ENCODE measurements at places on chromosomes 2 and 18.

GRCh38 chr2:148194882-148195281 lies 174.0 kb downstream of the MBD5 start:
- DNase-seq = no peak

GRCh38 chr2:23574919-23575654 lies 190.1 kb downstream of the KLHL29 start:
- no peak for DNase-seq

DNA sequence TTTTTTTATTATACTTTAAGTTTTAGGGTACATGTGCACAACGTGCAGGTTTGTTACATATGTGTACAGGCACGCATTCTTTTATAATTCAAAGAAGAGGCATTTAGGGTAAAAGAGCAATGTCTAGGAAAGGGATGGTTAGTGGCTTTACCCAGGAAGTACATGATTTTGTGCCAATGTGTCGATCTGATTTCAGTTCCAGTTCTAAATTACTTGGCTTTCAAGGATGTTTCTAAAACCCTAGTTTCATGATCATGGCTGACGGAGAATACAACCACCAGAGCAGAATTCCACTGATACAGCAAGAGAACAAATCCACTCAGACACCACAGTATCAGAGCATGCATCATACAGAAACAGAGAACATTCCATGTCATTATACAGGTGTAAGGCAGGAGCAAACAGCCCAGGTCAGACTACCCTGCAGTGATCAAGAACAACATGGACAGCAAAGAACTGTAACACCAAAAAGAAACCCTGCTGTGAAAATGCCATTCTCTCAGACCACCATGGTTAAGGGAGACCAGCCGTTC lies 116.7 kb upstream of the STK17B start:
- DNase-seq = no peak

DNA sequence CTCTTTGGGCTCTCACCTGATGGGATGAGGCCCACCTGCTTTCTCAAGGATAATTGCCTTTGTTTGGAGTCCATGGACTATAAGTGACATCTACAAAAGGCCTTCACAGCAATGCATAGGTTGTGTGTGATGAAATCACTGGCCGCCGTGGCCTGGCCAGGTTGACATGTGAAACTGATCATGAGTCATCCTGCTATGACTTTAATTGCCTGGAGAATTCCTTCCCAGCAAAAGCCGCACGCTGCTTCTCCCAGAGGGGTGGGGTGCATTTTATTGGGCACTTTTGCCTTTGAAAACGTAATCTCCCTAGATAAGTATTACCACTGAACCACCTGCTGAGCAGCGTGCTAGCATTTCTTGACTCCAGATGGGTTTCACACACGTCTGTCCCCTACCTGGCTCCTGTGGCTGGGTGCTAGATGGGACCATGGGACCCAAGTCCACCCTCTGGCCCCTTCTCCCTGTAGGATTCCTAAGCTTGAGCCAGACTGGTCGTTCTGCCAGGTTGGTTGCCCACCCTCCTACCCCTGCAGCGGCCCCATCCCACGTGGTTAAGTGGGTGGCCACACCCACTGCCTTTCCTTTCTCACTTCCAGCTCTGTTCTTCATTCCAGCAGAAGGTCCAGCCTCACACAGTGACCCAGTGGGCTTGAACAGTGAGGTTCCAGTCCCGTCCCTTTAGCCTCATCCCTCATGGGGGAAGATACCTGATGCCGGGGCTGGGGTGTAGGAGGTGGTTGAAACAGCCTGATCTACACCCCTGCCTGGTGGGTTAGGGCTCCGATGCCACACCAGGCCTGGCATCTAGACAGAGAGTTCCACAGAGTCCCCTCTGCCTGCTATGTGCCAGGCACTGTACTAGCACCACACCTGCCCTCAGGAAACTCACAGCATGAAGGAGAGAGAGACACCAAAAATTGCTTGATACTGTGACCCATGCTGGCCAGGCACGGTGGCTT lies 89.6 kb downstream of the GBX2 start:
- DNase-seq = no peak

GRCh38 chr2:158357699-158358098 lies 98.9 kb downstream of the CCDC148 start:
- no peak for DNase-seq

GRCh38 chr18:22550366-22550765 lies 132.7 kb upstream of the CTAGE1 start:
- DNase-seq = no peak

DNA sequence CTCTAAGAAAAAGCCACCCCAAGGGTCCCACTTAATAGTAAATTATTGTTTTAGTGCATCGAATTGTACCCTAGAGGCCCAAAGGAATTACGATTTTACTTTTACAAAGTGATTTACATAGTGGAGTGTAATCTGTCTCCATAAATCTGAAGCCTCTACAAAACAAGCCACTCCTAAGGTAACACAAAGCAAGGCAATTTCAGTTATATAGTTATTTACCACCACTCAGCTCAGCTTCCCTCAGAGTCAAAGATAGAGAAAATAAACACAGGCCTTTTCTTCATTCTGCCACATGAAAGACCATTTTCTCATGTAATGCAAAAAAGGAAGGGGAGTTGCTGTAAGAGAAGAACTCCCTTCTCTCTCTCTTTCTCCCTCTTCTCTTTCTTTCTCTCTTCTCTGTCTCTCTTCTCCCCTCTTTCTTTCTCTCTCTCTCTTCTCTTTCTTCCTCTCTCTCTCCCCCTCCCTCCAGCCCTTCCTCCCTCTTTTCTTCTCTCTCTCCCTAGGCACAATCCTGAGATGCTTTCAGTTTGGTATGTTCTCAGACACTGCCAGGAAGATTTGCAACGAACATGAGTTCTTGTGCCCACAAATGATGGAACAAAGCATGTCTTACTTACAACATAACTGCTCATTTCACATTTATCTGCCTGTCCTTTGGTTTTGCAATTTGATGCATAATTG lies 264.5 kb downstream of the BCL2 start:
- no peak for DNase-seq

- DNase-seq = no peak
Measured at GRCh38 chr2:29039718-29040480, 34.4 kb downstream of the PCARE start.

- DNase-seq = no peak
Measured at GRCh38 chr2:8563814-8564474, 117.9 kb upstream of the ID2 start.

- no peak for DNase-seq
Measured at GRCh38 chr2:71974846-71975245, 172.8 kb downstream of the CYP26B1 start.

- DNase-seq = peak; percentile 2
Measured at GRCh38 chr2:12719400-12720277, 2.9 kb downstream of the TRIB2 start.

DNA sequence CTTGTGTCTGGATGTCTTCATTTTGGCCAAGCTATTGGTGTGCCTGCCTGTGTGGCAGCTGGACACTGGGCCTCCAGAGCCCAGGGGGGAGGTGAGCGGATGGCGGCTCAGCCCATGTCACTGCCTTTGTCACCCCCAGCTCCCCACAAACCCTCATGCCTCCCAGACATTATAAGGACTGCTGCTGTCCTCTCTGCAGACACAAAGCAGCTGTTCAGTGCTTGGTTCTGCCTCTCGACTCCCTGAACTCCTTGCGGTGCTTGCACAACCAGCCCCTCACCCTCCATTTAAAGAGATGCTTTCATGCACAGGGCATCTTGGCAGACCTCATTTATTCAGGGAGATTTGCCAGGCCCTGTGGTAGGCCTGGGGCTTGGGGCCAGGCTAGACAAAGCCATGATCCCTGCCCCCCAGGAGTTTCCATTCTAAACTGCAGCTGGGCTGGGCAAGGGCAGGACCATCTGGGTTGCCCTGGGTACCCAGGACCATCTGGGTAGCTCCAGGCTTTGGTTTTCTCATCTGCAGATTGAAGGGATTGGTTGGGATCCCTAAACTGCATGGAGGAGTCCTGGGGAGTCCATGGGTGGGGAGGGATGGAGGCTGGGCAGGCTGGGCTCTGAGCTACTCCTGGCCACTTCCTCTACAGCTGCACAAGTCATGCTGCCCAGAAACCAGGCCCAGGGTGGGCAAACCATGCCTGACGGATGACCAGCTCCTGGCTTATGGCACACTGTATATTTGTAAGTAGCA lies 168.5 kb downstream of the CELF4 start:
- no peak for DNase-seq

GRCh38 chr2:96342085-96342484 lies 6.5 kb downstream of the NCAPH start:
- DNase-seq = no peak

DNA sequence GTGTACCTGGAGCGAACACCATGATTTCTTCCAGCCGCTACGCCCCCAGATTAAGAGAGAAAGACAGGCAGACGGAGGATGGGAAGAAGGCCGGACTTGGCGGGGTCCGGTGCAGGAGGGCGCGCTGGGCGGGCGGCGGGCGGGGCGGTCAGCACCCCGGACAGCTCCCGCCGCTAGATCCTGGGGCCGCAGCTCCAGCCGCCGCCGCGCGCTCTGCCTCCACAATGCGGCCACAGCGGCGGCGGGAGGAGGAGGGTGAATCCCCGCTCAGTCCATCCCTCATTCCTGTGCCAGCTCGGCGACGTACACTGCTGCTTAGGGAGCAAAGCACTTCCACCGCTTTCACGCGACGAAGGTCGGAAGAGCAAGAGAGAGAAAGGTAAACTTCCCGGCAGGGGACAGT lies at the start of gene AKAIN1:
Gene AKAIN1 (minus strand): TSS at position 226 of the 403 bp plus-strand sequence. CDS start 204 bp downstream, at position 22.
- peak; percentile 3 for DNase-seq

- peak; percentile 27 for DNase-seq
Measured at GRCh38 chr2:163734881-163735684, 725 bp downstream of the FIGN start.

- DNase-seq = peak; percentile 40
Measured at GRCh38 chr2:157194097-157194688, 63.3 kb upstream of the GALNT5 start.

GRCh38 chr18:35306588-35307250 lies 16.7 kb upstream of the ZSCAN30 start:
- no peak for DNase-seq

DNA sequence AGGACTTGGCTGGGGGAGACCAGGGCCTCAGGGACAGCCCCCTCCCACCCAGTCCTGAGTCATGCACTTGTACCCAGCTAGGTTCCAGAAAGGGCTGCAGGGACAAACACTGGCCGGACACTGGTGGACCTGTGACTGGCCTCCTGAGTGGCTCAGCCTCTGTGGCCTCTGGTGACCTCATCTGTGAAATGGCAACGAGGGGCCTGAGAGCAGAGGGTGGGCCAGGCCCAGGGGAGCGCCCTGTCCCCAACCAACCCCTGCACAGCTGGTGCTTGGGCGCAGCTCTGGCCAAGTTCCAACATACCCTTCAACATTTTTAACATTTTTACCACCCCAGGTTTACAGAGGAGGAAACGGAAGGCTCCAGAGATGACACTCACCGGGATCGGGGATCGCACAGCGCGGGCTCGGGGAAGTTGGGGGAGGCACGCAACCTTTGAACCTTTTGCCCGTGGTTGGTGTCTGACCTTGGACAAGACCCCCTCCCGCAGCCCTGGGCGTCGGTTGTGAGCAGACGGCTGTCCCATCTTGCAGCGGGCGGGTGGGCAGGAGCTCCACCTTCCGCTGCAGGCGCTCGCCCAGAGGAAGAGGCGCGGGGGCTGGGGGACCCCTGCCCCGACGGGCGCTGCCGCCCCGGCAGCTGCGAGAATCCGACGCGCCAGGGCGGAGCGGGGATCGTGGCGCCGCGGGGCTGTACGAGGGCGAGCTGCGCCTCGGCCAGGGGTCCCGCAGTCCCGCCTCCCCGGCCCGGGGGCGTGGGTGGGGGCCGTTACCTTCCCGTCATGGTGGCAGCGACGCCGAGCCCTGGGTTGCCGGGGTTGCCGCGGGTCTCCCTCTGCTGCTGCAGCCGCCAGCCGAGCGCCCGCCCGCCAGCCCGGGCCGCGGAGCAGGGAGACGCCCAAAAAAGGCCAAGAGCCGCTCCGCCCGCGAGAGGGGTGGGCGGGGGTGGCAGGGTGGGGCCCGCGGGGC lies 805 bp downstream of the LIMS2 start:
- no peak for DNase-seq

- no peak for DNase-seq
Measured at GRCh38 chr18:29251681-29252080, 1074.8 kb upstream of the CDH2 start.

GRCh38 chr2:67834482-67834881 lies 228.3 kb downstream of the C1D start:
- no peak for DNase-seq

DNA sequence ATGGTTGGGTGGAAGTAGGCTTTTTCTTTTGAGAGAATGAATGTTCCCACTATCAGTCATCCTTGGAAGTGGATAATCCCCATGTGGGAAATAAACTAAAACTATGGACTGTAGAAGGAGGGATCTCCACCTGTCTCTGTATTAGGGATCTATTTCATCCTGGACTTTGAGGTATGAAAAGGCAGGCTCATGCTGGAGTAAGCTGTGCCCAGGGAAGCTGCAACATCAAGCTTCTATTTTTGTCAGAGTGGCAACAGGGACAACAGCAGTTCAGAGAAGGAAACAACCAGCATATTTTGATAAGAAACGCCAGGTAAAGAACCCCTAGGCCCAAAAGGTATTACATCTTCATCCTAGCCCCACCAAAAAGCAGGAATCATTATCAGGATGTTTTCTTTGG lies 122.0 kb downstream of the MDH1 start:
- DNase-seq = no peak

- DNase-seq = no peak
Measured at GRCh38 chr2:181197140-181197760, 216.8 kb downstream of the UBE2E3 start.
